ENCODE measurements at places on chromosomes 7 and 10. TPM values are rescaled to one million over a fixed set of nuclear protein-coding genes. Genes with fewer than 3 reads are reported as not detected.

DNA sequence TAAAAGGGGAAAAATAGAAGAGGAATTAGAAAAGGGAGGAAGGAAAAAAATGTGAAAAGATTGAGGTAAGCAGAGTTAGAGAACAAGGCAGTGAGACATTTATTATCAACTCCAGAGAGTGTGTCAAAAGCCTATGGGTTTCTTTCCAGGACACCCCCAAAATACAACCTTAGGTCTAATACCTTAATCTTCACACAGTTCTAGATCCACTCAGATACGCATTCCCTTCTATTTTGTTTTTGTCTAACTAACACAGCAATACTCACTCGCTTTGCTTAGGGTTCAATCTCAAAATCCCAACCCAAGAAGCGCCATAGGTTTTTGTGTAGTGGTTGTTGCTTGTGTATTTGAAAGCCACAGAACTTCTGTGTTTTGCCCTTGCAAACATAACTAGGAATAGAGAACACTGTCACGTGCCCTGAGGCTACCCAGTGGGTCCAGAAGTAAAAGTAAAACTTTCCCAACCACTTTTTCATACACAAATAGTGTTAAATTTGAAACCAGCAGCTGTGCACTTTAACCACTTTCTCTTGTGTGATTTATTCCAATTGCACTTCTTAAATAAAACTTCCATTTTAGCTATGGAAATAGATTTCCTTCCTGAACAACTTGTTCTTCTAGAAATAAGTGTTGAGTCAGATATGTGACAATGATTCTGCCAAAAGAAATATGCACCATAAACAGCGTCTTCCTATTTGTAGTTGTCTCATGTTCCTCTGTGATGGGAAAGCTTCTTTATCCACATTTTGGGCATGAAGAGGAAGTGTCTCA lies 414.7 kb upstream of the GHITM start:
- DNase-seq = no peak

DNA sequence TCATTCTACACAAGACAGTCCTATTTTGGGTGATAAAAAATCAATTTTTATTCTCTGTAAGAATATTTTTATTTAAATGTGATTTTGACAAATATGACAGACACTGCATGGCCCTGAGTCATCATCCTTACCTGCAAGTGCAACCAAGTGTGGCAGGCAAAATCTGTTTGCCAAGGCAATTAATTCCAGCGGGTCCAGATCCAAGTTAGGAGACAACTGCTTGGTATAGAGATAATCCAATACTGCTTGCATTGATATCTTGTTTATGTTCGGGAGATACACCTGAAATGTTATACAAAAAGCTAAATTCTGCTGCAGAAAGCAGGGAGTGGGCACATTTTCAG lies 66.2 kb downstream of the RHOBTB1 start:
- DNase-seq = no peak

- DNase-seq = no peak
These were observed 58.4 kb upstream of the WAPL start for GRCh38 chr10:86579883-86580520.

DNA sequence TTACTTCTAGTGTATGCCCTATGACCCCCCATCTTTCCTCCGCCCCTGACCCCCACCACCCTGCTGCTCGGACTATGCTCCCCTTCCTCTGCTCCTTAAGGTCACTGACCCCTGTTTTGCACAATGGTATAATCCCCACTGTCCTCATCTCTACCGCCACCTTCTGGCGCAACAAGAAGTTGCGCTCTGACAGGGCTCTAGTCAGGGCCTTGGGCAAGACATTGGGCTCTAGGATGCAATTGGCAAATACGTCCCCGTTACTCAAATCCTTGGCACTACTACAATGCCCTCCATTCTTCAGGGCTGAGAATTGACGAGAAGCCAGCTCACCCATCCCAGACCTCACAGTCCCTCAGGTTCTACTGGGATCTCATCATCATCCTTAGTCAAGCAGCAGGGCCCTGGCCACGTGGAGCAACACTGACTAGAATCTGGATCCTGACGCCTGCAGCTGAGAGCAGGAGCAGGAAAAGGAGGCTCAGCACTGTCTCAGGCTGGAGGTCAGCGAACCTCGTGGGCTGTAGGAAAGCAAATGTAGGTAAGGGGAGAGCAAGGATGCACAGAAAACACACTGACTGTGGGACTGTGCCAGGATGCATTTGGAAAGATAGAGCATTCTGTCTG lies 10.6 kb downstream of the LRIT2 start:
- DNase-seq = no peak

The ASB4 gene
- total RNA-seq = 0.38 TPM

GRCh38 chr7:77866786-77867536 lies 68.4 kb downstream of the PHTF2 start:
- DNase-seq = no peak

GRCh38 chr10:124279298-124279697 lies 139.4 kb downstream of the OAT start:
- no peak for DNase-seq

DNA sequence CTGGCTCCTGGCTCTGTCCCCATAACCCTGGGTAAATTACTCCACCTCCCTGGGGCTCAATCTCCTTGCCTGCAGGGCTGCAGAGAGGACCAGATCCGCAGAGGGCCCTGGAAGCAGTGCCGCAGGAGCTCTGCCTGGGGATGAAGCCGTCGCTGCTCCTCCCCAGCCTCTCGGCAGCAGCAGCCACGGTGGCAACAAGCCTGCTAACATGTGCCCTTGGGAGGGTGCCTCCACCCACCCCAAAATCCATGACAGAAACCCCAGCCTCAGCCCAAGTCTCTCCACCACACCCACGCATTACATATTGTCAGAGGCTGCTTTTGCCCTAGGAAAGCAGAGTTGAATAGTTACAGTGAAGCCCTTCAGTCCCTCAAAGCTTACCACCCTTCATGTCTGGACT lies 486.4 kb upstream of the FOXK1 start:
- DNase-seq = no peak
